Subcutaneous preadipocyte (primary cell): ENCODE measurements at places on chromosomes 7 and 10. TPM values are rescaled to one million over a fixed set of nuclear protein-coding genes. Genes with fewer than 3 reads are reported as not detected.

Gene SFTPA1
- not detected in 2 replicates for total RNA-seq

Gene LAMB4
- total RNA-seq: under 0.01 and 0.20 TPM in 2 replicates

Gene OLAH
- total RNA-seq: under 0.01 and 0.78 TPM in 2 replicates

Gene THNSL1
- total RNA-seq: 2.6 and 4.5 TPM in 2 replicates

Gene TRIM50
- not detected in 2 replicates for total RNA-seq

Gene TSPAN33
- total RNA-seq: 0.59 TPM in 1 of 2 replicates, not detected in the other

Gene RGR
- not detected in 2 replicates for total RNA-seq

Gene NUTM2A
- 0.20 and 0.37 TPM in 2 replicates for total RNA-seq

Gene C10orf71
- not detected in 2 replicates for total RNA-seq
